ENCODE measurements at places on chromosomes 7 and 10.

- DNase-seq: peak; percentile 12
Observed at GRCh38 chr10:26621889-26622711, 75.4 kb upstream of the PDSS1 start.

DNA sequence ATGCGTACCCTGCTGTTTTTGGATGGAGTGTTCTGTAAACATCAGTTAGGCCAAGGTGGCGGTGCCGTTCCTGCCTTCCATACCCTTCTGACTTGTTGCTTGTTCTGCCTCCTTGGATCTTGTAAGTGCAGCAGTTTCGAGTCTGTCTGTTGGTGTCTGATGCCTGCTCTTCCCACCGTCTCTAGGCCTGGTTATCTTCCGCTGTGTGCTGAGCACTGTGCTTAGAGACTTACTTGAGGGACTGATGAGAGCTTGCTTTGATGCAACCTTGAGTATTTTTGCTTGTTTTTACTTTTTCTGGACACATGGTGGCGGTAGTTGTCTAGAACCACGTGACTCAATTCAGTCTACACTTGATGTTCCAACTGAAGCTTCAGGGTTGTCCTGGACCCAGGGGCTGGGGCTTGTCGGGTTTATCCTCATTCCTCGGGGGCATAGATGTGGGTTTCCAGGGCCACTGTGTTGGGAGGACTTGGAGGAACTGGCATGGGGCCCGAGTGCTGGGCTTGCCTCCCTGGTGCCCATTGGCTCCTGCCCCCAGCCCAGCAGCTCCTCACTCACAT, 14.4 kb upstream of the SPRN start:
- no peak for DNase-seq

DNA sequence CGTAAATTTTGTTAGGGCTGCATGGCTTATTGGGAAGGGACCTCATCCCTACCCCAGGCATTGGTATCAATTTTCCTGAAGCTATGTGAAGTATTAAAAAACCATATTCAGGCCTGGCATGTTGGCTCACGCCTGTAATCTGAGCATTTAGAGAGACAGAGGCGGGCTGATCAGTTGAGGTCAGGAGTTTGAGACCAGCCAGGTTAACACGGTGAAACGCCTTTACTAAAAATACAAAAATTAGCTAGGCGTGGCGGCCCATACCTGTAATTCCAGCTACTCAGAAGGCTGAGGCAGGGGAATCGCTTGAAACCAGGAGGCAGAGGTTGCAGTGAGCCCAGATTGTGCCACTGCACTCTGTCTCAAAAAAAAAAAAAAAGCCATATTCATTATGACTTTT, 7.1 kb downstream of the TASOR2 start:
- DNase-seq: no peak

DNA sequence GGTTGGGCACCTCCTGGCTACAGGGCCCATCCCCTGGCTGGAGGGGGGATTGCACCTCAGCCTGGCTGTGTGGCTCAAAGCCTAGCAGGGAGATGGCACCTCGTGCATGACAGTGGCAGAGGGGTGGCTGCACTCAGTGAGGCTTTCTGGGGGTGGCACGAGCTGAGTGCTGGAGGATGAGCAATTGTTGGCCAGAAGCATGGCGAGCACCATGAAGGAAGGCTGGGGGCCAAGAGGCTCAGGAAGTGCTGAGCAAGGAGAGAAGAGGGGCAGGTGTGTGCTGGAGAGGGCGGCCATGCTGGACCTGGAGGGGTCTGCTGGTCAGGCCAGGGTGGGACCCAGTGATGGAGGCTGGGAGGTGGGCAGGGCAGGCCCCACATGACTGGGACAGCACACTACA, 65.4 kb downstream of the TCERG1L start:
- no peak for DNase-seq

GRCh38 chr7:101861218-101861775, 43.9 kb downstream of the CUX1 start:
- DNase-seq: no peak

Data from substantia nigra (tissue), 51 donors.